ENCODE measurements at places on chromosomes 5 and 9.

- DNase-seq = no peak
Observed at GRCh38 chr5:17426104-17426749, 71.8 kb upstream of the TAF11L2 start.

DNA sequence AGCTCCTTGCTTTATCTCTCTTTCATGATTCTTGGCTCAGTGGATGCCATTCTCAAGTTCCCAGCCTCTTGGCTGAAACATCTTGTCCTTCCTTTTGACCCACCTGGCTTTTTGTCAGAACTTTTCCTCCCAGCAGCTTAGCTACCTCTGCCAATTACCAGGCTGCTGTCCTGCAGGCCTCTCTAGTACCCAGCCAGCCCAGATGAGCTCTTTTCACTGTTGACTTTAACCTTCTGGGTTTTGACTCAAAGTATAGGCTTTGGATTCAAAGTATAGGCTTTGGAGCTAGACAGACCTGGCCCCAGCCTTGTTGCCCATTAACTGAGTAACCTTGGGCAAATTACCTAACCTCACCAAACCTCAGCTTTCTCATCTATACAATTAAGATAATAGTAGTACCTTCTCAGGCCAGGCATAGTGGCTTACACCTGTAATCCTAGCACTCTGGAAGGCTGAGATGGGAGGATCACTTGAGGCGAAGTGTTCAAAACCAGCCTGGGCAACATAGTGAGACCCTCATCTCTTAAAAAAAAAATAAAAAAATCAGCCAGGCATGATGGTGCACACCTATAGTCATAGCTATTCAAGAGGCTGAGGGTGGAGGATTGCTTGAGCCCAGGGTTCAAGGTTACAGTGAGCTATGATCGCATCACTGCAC, 6.6 kb upstream of the TMEFF1 start:
- no peak for DNase-seq

DNA sequence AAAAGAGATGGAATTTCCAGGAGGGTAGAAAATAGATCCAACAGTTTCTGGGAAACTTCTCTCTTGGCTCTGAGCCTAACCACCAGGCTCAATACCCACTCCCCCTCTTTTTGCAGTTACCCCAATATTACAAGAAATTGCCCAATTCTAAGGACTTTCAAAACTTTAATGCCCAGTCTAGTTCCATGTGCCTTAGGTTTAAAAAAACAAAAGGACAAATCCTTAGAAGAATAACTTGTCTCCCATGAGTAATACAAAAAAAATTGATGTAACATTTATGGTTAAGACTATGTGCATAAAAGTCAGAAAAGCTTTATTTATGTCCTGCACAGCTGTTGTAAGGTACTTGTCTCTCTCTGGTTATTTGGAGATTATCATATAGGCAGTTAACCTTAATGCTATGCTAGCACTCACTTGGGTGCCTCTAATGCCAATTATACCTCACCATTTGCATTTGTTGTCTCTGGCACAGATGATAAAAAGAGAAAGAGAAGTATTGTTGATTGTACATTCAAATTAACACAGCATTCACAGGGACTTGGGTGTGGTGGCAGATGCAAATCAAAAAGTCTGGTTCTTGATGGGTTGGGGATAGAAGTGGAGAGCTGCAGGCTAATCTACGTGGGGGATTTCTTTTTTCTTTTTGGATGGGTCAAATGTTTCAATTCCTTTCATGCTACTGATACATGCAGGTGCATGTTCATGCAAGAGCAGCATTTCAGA, 159.4 kb downstream of the PIK3R1 start:
- no peak for DNase-seq

- DNase-seq = no peak
Observed at GRCh38 chr5:179802207-179802883, 4.3 kb downstream of the MGAT4B start.

DNA sequence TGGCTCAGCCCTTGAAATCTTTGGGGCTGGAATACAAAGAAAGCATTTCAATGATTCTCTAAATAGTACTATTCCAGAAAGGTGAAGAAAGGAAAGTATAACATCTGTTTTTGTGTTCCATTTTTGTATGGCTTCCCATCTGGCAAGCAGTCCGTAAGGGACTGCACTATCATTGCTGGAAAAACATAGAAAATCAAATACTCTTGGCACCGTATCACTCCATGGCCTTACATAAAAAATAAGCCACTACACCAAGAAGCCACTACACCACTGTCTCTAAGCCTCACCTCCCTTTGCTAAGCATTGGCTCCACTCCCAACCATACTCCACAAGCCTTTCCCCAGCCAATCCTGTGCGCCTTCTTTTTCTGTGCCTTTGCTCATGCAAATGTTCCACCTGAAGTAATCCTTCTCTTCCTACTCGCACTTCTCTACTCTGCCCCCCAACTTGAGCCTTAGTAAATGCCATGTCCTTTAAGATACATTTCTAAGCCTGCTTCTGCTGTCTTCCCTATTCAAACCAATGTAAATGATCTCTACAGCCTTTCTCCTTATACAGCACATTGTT, 454.6 kb upstream of the TUSC1 start:
- DNase-seq = no peak

DNA sequence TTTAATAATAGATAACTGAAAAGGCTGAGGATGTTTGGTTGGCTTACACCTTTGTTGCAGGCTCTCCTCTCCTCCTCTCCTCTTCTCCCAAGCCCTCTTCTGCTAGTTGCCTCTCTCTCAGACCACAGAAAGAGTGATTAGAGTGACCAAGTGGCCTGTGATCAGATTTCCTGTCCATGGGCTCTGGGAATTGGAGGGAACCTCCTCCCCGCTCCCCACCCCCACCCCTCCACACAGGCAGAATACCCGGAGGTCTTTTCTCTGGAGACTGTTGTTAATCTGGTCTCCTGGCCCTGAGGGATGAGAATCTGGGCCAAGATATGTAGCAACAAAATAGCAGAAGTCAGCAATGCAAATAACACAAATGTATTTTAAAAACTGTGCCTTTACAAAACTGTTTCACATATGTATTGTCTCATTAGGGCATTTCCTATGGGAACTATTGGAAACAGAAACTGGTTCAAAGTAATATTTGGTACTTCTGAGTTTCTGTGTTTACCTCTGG, 361.3 kb downstream of the NR2F1-AS1 start:
- no peak for DNase-seq

GRCh38 chr5:170097934-170098333, 7.8 kb upstream of the FOXI1 start:
- DNase-seq = no peak

- no peak for DNase-seq
Observed at GRCh38 chr9:92004045-92004392, 54.0 kb upstream of the ROR2 start.

DNA sequence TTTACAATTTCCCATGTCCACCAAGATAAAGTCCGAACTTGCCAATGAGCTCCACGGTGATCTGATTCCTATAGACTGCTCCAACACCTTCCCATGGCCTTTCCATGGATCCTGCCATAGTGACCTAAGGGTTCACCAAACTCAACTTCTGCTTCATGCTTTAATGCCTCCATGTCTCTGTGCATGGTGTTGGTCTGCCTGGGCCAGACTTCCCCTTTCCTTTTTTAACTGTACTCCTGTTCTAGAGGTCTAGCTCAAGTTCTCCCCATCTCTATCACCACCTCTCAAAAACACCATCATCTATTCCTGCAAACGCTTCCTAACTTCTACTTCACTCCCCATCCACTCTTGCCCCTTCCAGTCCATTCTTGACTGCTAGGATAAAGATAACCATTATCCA, 14.8 kb upstream of the SMARCA2 start:
- no peak for DNase-seq

DNA sequence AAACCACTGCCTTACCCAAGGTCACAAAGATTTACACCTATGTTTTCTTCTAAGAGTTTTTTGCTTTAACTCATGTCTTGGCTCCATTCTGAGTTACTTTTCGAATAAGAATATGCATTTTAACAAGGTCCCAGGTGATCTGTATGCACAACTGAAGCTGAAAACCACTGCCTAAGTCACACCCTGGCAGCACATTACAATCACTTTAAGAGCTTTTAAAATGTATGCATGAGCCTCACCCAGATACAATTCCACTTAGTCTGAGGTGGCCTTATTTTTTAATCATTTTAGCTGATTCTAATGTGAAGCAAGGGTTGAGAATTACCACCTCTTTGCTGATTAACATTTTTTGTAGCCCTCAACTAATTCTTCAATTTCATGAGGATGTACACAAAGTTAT, 29.5 kb downstream of the IDNK start:
- DNase-seq = no peak

DNA sequence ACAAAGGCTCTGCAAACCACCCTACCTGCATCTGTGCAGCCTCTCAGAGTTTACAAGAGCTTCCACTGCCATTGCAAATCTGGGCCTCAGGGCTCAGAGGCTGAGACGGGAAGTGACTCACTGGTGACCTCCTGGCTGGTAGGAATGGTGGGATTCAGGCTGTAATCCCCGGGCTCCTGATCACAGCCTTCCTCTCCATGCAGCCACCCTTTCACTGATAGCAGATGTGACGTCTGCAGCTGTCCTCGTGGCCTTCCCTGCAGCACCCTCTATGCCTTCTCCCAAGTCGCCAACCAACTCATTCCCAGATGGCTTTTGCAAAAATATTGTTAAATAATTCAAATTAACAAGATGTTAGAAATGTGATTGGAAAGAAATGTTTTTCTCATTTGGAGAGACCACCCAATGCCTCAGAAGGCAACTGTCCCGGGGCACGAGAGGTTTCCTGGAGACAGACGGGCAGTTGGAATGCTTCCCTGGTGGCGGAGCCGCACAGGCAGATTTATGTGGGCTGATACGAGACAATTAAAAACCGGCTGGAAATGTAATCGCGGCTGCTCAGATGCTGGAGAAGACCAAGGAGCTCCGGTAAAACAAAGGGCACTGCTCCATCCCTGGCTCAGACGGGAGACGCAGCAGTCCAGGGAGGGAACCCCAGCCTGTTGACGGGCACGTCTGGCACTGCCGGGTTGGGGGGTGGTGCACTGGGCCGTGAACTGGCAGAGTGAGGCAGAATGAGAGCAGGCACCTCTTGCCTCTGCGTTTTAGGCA, 34.4 kb upstream of the SLC25A51 start:
- DNase-seq = peak; percentile 74
